ENCODE measurements at places on chromosomes 11 and 22.

DNA sequence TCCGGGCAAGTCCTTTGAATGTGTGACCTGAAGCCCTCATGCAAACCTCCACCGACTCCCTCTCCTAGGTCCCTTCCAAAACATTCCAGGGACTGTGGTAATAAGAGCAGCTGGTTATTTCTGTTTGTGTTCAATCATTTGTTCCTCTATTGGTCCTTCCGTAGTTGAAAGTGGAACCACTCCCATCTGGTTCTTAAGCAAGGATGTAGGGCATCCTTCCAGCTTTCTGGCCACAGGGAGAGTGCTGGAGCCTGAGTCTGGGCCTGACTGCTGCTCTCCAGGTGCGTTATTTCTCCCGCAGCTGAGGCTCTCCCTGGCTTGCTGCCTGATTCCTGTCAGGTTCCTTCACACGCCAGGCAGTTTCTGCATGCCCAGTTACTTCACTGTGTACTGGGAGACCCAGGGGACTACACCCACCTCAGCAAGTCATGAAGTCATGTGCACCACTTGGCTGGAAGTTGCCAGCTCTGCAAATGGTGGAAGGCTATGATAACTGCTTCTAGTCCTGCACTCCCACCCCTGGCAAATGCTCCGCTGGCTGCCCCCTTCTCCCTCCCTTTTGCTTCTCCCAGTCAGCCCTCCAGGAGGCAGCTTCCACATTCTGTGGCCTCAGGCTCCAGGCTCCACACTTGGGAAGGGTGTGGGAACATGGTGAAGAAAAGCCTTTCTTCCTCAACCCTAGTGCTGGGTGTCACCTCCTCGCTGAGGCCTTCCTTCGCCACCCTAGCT is 4.0 kb upstream of the ALX4 start:
- DNase-seq = no peak

DNA sequence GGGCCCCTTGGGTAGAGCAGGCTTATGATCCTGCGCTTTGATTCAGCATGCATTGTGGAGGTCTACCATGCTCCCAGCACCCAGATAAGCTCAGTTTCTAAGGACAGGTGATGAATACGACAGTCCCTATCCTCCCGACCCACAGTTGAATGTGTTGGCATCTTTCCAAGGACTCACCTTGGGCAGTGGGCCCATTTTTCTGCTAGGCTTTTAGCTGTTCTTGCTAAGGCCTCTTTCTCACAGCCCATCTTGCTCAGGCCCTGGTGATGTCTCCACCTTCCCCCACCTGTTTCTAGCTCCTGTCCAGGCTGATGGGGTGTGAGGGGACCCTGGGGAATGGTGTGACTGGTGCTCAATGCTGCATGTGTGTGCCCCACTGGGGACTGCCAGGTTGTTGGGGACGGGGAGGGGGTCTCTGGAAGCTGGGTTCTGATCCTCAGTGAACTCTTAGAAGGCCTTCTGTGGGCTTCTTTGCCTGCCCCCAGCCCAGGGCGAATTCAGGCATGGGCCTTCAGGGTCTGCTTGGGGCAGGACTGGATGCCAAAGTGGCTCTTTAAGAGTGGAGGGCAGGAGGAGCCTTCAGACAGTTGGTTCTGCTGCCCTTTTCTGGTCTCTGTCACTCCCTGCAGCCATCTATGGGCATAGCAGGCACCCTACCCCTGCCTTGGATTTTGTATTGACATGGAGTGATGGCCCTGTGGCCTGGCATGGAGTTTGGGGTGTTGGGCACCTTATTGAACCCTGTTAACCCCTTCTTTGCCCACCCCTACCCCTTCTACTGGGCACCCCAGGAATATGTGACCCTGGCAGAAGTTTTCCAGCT is 33.1 kb downstream of the PHLDB1 start:
- no peak for DNase-seq

GRCh38 chr11:12119502-12119901 is 9.1 kb downstream of the MICAL2 start:
- DNase-seq = peak; percentile 66

GRCh38 chr11:103928802-103929161 is 107.7 kb upstream of the DDI1 start:
- no peak for DNase-seq

- DNase-seq = no peak
These were observed 39.7 kb downstream of the RTL6 start for GRCh38 chr22:44458044-44459020.

GRCh38 chr22:36982136-36982535 is 37.1 kb downstream of the TST start:
- no peak for DNase-seq

DNA sequence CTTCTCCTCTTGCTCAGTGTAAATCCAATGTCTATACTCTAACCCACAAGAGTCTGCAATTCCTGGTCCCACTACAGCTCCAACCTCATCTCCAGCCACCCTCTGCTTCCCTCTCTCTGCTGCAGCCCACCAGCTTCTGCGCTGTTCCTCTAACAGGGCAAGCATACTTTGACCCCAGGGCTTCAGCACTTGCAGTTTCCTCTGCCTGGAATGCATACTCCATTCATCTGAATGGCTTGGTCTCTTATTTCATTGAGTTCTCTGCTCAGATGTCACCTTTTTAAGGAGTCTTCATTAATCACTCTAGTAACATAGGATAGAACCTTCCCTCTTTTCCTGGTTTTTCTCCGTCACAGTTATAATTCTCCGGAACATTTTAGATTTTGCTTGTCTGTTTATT is 141.6 kb downstream of the BUD13 start:
- no peak for DNase-seq

DNA sequence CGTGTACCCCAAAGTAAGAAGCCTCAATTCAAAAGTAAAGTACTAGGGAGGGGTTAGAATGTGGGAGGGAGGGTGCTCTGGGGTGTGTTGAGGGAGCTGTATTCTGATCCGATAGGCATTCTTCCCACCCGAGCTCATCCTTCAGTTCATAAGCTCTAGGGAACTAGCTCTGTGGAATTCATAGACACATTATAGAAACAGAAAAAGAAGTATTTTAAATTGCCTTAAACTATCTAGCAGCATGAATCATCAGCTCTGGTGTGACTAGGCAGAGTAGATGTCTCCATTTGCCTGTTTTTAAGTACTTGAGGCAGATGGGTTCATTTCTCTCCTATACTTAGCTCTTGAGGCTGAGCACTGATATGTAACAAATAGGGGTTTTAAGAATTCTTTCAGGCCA is 7.3 kb upstream of the SGSM3 start:
- no peak for DNase-seq

- no peak for DNase-seq
These were observed 69.2 kb upstream of the OR9G4 start for GRCh38 chr11:56817661-56818060.

GRCh38 chr11:130476200-130476921 is 27.9 kb downstream of the ADAMTS15 start:
- DNase-seq = no peak

- DNase-seq = no peak
These were observed 44.0 kb upstream of the KLHL35 start for GRCh38 chr11:75476739-75477613.

DNA sequence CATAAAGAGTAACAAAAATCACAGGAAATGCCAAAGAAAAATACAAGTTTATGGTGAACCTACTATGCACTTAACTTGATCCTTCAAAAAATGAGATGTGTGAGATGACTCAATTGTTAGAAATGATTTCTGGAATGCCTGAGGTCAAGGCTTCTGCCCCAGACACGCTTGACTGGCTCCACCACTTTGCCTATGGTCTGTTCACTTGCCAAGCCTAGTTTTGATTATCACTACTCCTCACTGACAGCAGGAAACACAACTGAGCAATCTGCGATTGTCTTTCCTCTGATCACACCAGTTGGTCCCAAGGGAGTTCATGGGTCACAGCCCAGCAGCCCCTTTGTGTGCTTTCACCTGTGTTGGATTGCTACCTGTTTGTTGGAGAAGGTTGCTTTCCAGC is 20.6 kb upstream of the PRDM10 start:
- no peak for DNase-seq

DNA sequence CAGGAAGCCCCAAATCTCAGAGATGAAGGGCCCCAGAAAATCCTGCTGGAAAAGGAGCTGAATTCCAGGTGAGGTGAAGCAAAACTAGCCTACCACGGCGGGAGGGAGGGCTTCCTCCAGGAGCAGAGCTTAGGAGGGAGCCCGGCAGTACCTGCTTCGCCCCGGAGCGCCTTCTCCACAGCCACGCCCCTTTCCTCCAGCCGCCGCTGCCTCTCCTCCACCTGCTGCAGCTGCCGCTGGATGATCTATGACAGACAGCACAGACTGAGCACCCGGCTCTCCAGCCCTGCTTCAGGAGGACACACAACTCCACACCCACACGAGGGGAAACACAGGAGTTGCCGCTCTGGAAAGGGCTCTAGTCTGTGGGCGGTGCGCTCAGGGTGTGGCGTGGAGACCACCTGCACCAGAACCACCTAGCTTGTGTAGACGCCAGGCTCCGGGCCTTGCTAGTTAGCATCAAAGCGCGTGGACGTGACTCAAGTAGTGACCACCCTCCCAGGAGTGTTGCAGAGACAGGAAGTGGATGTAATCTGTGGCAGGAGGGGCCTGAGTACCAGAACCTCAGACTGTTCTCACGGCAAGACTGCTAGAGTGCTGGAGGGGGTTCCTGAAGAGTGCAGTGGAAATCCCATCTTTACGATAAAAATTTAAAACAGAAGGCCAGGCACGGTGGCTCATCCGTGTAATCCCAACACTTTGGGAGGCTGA is 34.6 kb upstream of the BID start:
- DNase-seq = no peak

- no peak for DNase-seq
These were observed 7.5 kb upstream of the CSTF3 start for GRCh38 chr11:33168709-33169200.

DNA sequence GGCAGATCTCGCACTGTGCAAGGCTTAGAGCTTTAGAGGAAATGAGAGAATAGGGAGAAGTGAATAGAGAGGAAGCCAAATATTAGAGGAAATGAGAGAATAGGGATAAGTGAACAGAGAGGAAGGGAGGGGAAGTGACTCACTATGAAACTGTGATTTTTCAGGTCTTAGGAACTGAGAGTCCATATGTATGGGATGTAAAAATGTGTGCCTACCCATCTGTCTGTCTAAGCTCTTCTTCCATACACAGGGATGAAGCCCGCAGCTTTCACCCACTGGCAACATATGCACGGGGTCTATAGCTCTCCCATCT is 6.4 kb upstream of the CCDC86 start:
- no peak for DNase-seq

Data from NCI-H146 (cell line).